Left forelimb (tissue), 1 donor: ENCODE measurements at places on chromosomes 2 and 18.

- no peak for DNase-seq
Observed at GRCh38 chr2:232058063-232058877, 96.8 kb downstream of the DIS3L2 start.

DNA sequence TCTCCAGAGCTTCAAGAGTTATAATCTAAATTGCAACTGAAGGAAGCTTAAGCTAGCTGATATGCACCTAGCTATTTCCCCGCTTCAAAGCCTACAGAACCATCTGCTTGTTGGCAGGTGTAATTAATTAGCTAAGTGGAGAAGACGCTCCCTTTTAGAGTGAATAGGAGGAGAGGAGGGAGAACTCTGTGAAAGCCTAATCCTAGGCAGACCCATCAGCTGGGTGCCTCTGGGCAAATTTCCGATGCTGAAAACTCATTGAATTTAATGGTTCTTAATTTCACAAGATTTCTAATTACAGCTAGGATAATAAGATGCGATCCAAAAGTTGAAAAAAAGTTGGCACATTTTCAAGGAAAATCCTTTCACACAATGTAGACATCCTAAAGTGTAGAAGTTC, 735.9 kb downstream of the ERBB4 start:
- DNase-seq, result no peak

DNA sequence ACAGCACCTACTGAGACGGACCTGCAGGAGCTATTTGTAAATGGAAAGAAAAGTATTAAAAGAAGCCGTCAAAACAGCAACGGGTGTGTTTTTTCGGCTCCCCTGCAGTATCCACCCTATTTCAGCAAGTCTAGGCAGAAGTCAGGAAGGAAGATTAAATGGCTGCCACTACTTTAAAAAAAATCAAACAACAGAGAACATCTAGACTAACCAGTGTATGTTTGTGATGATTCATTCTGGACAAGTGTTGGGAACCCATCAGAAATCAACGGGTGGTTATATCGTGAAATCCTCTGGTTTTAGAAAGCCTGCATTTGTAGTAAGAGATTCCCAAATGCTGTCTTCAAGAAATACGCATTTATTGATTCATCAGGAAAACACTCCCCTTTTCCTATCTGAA, 9.0 kb downstream of the PMAIP1 start:
- DNase-seq, result no peak

DNA sequence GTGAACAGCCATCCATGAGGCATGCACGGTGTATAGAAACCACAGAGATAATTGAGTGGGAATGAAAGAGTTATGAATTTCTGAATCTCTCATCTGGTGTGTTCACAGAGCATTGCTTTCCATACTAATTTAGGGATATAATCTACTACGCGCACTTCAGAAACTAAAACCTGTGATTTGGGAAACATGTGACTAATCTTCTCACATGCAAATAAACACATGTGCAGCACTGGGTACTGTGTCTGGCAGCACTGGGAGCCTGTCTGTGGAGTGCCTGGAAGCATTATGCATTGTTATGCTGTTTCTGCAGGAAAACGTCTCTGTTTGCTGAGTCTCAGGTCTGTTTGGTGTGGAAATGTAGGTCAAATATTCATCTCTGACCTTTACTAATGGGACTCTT, 287.3 kb downstream of the CMPK2 start:
- no peak for DNase-seq
